ENCODE measurements at places on chromosomes 12 and 14. TPM values are rescaled to one million over a fixed set of nuclear protein-coding genes. Genes with fewer than 3 reads are reported as not detected.

The CEBPE gene
- total RNA-seq = not detected

The TPH2 gene
- 0.36 TPM for total RNA-seq

DNA sequence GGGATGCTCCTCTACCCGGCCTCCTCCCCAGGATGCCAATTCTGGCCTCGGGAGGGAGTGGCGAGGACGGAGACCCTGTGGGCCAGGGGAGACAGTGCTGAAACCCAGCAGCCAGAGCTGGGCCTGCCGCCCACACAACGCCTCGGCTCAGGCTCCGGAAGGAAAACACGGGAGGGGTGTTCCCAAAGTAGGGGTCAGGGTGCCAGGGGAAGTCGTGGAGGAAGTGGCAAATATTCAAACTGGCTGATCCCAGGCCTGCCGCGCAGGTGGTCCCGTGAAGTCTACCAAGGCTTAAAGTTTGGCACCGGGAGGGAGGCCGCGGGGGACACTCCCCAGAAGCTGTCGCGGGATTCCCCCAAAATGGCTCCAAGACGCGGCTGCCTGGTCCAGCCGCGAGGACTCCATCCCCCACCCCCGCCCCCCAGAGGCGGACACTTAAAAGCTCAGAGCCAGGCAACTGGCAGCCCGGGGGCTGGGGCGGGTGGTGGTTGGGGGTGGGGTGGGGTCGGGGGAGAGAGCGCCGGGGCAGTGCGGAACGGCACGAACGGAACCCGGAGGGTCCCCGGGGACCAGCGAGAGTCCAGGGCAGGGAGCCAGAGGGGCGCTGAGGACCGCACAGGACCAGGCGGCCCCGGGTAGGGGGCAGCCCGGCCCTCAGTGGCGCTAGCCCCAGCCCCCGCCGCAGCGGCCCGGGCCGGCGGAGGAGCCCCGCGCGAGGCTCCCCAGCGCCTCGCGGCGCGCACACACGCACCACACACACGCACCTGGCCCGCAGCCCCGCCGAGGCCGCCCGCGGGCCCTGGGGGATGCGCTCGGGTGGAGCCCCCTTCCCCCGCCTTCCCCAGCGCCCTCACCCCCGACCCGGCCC lies 20.0 kb downstream of the BEGAIN start:
- DNase-seq = no peak

- peak; percentile 96 for DNase-seq
Measured at GRCh38 chr14:23237772-23238594, at the start of gene RNF212B. Gene RNF212B, plus strand, starts transcription at chr14:23237936. Its CDS starts 2,410 bp downstream, at chr14:23240346.

- no peak for DNase-seq
Measured at GRCh38 chr12:120093336-120093591, 23.3 kb downstream of the RAB35 start.

DNA sequence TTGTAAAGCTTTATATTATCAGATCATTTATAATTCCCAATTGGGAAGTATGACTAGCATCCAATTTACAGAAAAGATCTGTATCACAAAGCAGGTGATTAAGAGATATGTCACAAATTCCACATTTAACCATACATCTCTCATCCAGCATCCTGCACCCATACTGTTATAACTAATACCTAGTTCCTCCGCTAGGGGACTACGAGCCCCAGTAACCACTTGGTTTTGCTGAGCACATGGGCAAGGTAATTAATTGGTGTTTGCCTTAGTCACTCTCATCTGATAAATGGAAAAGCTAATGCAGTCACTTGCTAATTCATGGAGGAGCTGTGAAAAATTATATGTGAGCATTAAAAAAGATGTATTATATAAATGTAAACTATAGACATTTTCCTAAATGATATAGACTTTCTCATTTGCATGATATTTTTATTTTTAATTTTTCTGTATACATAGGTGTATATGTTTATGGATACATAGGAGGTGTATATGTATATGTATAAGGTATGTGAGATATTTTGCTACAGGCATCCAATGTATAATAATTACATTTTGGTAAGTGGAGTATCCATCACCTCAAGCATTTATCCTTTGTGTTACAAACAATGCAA lies 1031.8 kb downstream of the GALC start:
- no peak for DNase-seq

- no peak for DNase-seq
Measured at GRCh38 chr12:121947981-121948380, 29.6 kb downstream of the CFAP251 start.

GRCh38 chr12:96462571-96463280 lies 26.7 kb upstream of the CFAP54 start:
- no peak for DNase-seq
